ENCODE measurements at places on chromosomes 6 and 20. TPM values are rescaled to one million over a fixed set of nuclear protein-coding genes. Genes with fewer than 3 reads are reported as not detected.

The C6orf136 gene
- 58.3 TPM for total RNA-seq

GRCh38 chr20:1534526-1534925 is 23.0 kb downstream of the SIRPD start:
- no peak for DNase-seq

DNA sequence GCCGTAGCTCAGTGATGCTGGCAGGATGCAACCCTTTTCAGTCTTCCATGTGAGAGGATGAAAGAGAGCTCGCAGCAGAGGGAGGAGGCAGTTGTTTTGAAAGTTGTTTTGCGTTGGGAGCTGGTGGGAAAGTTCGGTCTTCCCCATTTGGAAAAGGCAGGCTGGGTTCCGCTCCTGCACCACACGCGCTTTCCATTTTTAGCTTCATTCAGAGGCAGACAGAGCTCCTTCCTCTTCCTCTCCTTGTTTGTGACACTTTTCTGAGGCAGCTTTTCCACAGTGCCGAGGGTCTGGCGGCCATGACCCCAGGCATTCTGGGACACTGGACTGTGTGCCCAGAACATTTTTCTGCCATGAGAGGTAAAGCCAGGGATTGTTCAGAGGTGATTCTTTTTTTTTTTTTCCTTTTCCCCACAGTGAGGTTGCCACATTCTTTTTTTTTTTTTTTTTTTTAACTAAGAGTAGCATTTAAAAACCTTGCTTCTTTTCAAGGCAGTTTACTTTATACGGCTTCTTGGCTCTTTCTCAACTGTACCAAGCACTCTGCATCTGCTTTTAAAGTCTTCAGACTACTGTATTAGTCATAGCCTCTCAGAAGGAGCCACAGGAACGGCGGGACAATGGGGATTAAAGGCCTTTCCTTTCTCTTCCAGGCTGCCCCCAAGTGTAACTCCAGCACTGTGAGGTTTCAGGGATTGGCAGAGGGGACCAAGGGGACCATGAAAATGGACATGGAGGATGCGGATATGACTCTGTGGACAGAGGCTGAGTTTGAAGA is 1.6 kb downstream of the PRDM1 start:
- DNase-seq: peak; percentile 42

GRCh38 chr6:140445474-140446004 is 1071.1 kb upstream of the CITED2 start:
- no peak for DNase-seq

- DNase-seq: no peak
Measured at GRCh38 chr20:33843854-33844253, 32.7 kb downstream of the CHMP4B start.
